ENCODE measurements at places on chromosomes 6 and 20.

GRCh38 chr6:158321960-158322359 is 9.7 kb downstream of the TULP4 start:
- no peak for DNase-seq

DNA sequence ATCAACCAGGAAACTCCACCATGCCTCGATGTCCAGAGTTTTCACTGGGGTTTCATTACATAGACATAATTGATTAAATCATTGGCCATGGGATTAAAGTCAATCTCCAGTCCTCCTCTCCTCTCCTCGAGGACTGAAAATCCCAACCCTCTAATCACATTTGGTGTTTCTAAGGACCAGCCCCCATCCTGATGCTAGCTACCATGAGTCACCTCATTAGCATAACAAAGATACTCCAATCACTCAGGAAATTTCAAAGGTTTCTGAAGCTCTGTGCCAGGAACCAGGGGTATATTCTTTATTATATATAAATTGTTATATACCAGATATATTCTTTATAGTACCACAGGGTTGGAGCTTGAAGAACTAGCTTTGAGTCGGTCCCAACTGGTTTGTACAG is 212.9 kb upstream of the PRND start:
- DNase-seq = no peak

- no peak for DNase-seq
These were observed 75.5 kb downstream of the LAMA4 start for GRCh38 chr6:112178846-112179245.

DNA sequence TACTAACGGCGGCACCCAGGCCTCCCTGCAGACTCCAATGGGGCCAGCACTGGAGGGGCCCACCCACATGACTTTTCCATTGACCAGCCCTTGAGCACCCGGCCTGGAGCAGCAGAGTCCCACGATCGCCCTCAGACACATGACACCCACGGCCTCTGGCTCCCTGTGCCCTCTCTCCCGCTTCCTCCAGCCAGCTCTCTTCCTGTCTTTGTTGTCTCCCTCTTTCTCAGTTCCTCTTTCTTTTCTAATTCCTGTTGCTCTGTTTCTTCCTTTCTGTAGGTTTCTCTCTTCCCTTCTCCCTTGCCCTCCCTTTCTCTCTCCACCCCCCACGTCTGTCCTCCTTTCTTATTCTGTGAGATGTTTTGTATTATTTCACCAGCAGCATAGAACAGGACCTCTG is 26.1 kb upstream of the FANCE start:
- no peak for DNase-seq

- DNase-seq = no peak
These were observed 164.1 kb downstream of the HAO1 start for GRCh38 chr20:7776148-7776547.

- DNase-seq = no peak
These were observed 71.5 kb upstream of the SSTR4 start for GRCh38 chr20:22963581-22963980.

- DNase-seq = peak; percentile 58
These were observed 2.1 kb downstream of the FOXP4 start for GRCh38 chr6:41548098-41548840.

DNA sequence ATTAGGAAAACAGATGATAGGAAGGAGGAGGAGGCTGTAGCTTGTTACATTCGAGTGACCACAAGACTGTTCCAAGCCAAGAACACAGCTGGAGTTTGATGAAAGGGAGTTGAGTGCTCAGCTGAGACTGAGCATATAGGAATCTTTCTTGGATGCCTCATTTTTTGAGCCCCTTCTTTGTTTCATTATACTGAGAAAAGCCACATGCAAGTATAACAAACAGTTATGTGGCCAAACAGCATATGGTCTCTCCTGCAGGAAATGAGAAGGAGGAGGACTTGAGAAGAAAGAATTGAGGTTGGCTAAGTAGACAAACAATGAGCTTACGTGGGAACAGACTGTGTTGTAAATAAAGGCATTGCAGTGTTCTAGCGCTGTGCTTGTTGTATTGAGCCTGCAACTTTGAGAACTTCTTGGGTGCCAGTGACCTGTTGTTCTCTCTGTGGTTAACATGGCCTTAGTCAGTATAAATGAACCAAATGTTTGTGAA is 78.3 kb downstream of the AKAP7 start:
- no peak for DNase-seq

GRCh38 chr20:50598074-50598473 is 87.9 kb downstream of the PTPN1 start:
- DNase-seq = no peak

GRCh38 chr6:46103441-46104115 is 26.2 kb upstream of the ENPP4 start:
- no peak for DNase-seq

DNA sequence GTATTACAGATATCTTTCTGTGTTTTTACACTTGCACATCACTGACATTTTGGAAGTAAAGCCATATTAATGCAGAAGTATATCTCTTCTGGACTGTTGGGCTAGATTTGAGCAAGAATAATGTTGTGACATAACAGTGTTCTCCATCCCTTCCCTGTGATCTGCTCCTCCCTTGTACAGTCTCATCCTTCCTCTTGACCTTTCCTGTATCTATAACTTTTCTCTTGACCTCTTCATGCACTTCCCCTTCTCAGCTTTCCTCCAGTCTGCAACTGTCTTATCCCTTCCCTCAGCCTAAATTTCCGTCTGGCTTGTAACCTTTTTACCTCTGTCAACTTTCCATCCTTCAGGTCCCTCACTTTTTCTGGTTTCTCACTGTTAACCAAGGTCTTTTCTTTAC is 29.8 kb downstream of the NCOA3 start:
- DNase-seq = no peak

- no peak for DNase-seq
These were observed 652.1 kb upstream of the SLC35B3 start for GRCh38 chr6:9087470-9087869.

DNA sequence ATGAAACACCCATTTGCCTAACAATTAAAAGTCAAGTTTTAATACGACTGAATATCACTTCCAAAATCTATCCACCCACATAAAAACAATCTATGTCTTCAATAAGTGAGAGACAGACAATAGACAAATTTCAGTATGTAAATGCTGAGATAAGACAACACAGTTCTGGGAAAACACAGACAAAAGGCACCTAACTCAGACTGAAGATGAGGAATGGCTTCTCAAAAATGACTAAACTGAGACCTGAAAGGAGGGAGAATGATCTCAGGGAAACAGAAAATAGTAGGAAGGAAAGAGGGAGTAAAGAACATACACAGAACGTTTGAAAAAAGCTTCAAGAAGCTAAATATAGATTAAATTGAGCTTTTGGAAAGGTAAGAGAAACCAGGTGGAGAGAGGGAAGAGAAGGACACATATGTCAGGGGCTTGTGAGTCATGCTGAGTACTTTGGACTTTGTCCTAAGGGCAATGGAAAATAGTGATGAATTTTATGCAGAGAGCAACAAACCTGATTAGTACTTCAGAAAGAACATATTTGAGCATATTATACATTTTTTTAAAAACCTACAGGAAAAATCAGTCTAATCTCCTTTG is 16.1 kb downstream of the LMBRD1 start:
- no peak for DNase-seq
